SW480 (cell line): ENCODE measurements at places on chromosomes 12 and 14.
A peak's percentile ranks its signal among the peaks of the same experiment; 100 is the strongest.

GRCh38 chr12:13250416-13250815 lies 53.9 kb downstream of the EMP1 start:
- DNase-seq, result no peak

- peak; percentile 47 for DNase-seq
Observed at GRCh38 chr12:46455648-46456352, 83.2 kb upstream of the SLC38A2 start.

DNA sequence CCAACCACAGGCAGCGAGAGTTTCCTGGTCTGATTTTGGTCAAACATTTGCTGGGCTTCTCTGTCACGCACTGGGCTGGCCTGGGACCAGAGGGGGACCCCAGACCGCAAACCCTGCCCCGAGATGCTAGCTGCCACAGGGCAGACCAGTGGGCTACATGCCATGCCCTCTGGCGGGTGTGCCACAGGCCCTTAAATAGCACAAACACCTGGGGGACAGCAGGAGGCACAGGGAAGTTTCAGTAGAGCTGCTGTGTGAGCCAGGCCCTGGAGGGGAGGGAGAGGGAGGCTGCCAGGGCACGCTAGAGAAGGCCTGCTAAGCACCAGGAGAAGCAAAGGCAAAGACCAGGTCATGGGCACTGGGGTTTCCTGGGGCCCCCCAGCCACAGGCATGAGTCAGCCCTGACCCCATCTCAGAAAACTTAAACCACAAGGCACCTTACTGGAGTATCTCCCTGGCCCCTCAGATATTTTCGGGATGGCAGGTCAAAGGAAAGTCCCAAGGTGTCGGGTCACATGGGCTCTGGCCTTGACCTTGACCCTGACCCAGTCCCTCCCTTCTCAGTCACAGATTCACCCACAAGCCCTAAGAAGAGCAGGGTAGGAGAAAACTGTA lies 29.2 kb downstream of the ITPK1 start:
- no peak for DNase-seq

- no peak for DNase-seq
Observed at GRCh38 chr12:75665216-75665615, 153.8 kb upstream of the KRR1 start.

GRCh38 chr14:92577321-92577742 lies 63.8 kb downstream of the RIN3 start:
- DNase-seq, result no peak
